ENCODE measurements at places on chromosomes 13 and 19.

GRCh38 chr13:41222259-41222852, 28.0 kb upstream of the KBTBD7 start:
- peak; percentile 34 for DNase-seq

DNA sequence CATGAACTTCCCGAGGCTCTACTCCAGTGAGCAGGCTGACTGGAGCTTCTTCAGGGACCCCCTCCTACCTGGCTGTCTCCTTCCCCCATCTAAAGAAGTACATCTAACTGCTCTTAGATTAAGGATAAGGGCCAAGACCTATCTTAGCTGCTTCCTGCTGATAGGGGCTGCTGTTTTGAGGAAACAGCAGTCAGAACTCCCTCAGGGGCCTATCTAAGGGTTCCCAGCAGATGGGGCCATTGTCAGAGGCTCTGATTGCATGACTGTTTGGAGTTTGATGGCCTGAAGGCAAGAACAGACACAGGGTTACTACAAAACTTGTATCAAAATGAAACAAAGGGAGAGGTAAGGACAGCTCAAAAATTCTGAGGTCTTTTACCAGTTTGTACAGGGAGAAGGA, 2636.9 kb upstream of the PCDH20 start:
- DNase-seq: no peak

- DNase-seq: no peak
These were observed 1250.7 kb upstream of the SPRY2 start for GRCh38 chr13:81591528-81592220.

DNA sequence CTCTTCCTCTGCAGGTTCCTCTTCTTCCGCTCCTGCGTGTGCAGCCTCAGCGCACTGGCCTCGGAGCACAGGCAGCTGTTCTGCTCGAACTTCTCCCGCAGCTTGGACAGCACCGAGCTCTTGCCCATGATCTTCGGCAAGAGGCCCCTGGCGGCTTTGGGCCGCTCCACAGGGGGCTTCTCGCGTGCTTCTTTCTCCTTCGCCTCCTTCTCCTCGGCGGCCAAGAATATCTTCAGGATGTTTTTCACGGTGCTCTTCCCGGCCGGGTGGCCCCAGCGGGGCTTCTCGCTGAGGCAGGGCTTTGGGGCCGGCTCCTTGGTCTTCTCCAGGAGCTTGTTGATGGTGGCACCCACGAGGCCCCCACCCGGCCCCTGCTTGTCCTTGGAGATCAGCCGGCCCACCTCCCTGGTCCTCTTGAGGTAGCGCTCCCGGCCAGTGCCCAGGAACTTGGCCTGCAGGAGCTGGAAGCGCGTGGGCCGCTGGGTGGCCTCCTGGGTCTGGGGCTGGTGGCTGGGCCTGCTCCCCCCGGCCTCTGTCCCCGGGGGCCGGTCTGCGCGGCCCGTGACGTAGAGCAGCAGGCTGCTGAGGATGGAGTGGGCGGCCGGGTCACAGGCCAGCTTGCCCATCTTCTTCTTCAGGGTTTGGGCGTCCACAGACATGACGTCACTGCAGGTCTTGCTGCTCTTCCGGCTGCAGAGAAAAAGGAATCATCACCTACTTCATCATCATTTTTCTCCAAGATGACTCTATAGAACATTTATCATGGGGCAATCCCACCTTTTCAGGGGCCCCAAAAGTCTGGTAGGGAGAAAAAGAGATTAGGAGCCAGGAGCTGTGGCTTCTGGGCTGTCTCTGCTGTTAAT, 43.8 kb upstream of the GRTP1 start:
- DNase-seq: no peak

DNA sequence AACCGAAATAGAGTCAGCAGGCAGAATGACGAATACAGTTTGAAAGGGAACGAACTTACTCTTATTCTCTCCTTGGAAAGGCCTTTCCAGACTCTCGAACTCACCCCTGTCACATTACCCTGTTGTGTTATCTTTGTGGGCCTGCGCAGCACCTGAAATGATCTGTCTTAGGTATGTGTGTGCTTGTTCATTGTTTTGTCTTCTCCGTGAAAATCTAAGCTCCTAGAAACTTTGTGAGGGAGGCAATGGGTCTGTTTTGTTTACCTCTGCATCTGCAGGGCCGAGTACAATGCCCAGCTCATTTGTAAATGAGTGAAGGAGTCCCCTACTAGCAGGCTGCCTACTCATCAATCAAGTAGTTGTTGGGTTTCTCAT, 19.6 kb downstream of the HMGB1 start:
- no peak for DNase-seq

DNA sequence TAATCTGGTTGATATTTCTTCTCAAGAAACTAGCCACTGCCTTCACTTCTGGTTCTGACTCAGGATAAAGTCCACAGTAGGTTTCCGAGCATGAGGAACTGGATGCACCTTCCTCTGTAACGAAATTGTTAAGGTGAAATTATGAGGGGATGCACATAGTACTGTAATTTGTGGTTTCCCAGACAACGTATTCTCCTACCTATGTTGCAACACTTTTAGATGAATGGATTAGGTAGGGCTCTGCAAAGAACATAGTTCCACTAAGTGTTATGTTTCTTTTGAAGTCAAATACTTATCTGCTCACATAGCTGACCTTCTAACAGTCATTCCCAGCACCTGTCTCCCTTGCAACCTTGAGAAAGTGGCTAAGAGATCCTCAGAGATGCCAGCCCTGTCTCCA, 5.7 kb upstream of the ZC3H13 start:
- DNase-seq: no peak

DNA sequence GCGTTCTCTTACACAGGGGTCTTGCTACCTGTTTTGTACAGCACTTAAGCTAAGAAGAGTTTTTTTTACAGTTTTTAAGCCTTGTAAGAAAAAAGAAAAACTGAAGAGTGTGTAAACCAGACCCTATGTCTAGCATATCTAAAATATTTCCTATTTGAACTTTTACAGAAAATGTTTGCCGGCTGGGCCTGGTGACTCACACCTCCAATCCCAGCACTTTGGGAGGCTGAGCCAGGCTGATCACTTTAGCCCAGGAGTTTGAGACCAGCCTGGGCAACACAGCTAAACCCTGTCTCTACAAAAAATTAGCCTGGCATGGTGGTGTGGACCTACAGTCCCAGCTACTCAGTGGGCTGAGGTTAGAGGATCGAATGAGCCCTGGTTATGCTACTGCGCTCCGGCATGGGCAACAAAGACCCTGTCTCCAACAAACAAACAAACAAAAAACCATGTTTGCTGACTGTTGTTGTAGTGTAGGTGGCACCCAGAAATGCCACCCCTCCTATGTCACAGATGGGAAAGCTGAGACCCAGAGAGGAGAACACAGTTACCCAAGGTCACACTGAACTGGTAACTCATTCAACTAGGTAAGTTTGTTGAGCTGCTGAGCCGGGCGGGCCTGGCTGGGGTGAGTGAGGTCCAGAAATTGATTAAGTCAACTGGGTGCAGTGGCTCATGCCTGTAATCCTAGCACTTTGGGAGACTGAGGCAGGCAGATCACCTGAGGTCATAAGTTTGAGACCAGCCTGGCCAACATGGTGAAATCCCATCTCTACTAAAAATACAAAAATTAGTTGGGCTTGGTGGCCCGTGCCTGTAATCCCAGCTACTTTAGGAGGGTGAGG, 1.9 kb upstream of the VASP start:
- no peak for DNase-seq

GRCh38 chr13:46232281-46232680, 20.6 kb downstream of the LRRC63 start:
- no peak for DNase-seq

- DNase-seq: no peak
These were observed 61.2 kb downstream of the CCDC70 start for GRCh38 chr13:51922771-51923480.

- no peak for DNase-seq
These were observed 18.1 kb downstream of the DPP9 start for GRCh38 chr19:4705413-4706131.

- no peak for DNase-seq
These were observed 29.3 kb downstream of the ZNF564 start for GRCh38 chr19:12521996-12522395.

DNA sequence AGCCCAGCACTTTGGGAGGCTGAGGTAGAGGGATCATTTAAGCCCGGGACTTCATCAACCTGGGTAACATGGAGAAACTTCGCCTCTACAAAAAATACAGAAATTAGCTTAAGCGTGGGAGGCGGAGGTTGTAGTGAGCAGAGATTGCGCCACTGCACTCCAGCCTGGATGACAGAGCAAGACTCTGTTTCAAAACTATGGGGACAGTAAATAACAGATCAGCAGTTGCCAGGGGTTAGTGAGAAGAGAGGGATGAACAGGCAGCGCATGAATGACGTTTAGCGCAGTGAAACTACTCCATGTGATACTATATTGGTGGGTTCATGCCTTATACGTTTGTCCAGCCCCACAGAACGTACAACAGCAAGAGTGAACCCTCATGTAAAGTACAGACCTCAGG, 7.1 kb upstream of the ICAM3 start:
- no peak for DNase-seq

DNA sequence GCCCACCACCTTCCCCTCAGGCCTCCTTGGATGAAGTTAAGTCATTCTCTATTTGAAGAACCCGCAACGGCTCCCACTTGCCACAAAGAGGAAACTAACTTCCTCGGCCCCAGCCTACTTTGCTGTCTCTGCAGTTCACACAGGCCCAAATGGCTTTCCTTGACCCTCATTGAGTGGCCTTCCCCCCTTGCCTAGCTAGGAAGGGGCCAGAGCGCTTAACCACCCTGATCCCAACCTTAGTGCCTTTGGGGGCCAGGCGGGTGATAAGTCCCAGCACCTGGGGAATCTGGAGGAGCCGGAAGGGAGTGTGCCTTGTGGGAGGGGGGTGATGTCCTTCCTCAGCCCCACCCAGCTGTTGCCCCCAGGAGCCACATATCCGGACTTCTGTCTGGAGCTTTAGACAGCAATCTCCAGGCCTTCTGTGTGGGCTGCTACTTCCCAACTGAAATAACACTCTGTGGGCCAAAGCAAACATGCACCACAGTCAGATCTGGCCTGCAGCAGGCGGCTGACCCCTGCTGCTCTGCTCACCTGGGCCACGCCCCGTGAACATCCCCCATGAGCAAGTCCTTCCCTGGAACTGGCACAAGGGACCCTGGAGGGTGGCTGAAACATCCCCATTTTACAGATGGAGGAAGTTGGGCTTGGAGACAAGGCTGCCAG, 10.5 kb downstream of the NECTIN2 start:
- no peak for DNase-seq

GRCh38 chr13:30026093-30026492, 175.7 kb upstream of the UBL3 start:
- DNase-seq: no peak

DNA sequence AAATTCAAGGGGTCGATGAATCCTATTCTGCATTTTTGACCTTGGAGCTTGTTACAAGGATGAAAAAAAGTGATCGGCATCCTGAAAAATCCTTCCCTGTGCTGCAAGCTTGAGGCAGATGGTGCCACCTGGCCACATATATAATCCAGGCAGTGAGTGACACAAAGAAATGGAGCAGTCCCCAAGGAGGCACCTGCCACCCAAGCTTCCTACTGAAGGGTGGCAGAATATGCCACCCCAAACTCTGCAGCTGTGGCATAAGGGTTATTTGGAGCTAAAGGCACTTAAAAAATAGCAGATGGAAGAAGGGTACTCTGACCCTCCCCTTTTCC, 15.4 kb downstream of the TMEM272 start:
- no peak for DNase-seq

DNA sequence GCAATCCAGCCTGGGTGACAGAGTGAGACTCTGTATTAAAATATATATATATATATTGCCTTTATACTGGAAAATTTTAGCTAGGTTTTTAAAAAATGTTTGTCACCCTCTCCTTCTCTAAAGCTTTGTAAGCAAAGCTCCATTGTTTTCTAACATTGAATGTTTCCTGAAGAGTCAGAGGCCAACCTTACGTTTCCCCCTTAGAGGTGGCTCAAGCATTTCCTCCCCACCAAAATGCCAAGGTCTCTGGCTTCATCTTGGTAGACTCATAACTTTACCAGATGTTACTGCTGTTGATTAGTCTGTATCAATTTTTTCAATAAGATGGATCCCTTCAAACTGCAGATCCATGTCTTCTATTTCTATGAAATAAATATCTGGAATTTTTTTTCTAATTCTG, 25.2 kb upstream of the IPO5 start:
- DNase-seq: no peak

DNA sequence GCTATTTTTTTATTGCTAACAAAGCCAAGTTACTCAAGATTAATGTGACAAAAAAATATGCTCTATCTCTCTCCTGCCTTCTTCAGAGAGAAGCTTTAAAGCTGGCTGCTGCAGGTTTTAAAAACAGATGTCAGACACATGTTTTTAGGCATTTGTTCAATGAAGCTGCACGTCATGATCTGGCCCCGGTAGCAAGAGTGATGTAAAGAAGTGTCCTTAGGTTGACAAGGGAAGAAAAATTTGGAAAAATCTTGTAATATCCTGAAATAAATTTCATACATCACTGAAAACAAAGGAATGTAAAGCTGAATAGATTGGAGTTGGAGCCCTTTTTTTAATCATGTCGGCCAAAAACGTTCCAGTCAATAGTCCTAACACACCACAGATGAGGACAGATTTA, 531.4 kb upstream of the NBEA start:
- no peak for DNase-seq

- no peak for DNase-seq
These were observed 391.5 kb upstream of the DACH1 start for GRCh38 chr13:72258340-72258981.

DNA sequence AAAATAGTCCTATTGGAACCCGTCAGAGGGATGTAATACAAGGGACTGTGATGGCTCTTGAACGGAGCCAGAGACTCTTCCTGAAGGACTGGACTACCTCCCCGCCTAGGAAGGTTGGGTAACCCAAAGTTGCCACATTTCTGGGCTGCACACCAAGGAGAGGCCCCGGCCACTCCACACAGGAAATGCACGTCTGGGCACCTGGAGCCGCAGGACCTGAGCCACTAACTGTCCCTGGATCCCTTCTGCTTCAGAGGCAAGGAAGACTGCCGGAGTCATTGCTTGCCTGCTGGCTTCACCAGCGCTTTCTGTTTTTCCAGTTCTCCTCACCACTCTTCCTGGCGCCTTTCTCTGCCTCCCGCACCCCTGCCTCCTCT, 1.2 kb upstream of the FLT1 start:
- no peak for DNase-seq

GRCh38 chr19:34910770-34911169, 15.9 kb upstream of the ZNF30 start:
- DNase-seq: no peak

- DNase-seq: no peak
These were observed 166.8 kb downstream of the PDS5B start for GRCh38 chr13:32752997-32753606.

GRCh38 chr13:40812102-40812501, 22.7 kb downstream of the SLC25A15 start:
- no peak for DNase-seq

- no peak for DNase-seq
These were observed 708.1 kb upstream of the ARGLU1 start for GRCh38 chr13:107275945-107276614.

GRCh38 chr19:4431808-4432674, 25.6 kb downstream of the UBXN6 start:
- DNase-seq: no peak

- DNase-seq: no peak
These were observed 89.3 kb downstream of the KL start for GRCh38 chr13:33105387-33106005.
